ENCODE measurements at places on chromosomes 6 and 20. TPM values are rescaled to one million over a fixed set of nuclear protein-coding genes. Genes with fewer than 3 reads are reported as not detected.

The CRISP3 gene
- not detected for total RNA-seq

The MYO6 gene
- total RNA-seq, result 33.1 TPM

The NKAIN2 gene
- total RNA-seq, result not detected

The PPP1R3G gene
- 1.2 TPM for total RNA-seq

The TRAM2 gene
- total RNA-seq, result 157 TPM

The LY6G6D gene
- not detected for total RNA-seq

The OXT gene
- total RNA-seq, result not detected

The SPTLC3 gene
- total RNA-seq, result 14.7 TPM

The SLC22A23 gene
- total RNA-seq, result 9.1 TPM

The DAAM2 gene
- total RNA-seq, result 13.6 TPM

The ARMH2 gene
- not detected for total RNA-seq

The PAK5 gene
- not detected for total RNA-seq

The KCNB1 gene
- total RNA-seq, result under 0.01 TPM

The CST7 gene
- not detected for total RNA-seq

The RNF144B gene
- total RNA-seq, result 2.1 TPM

The TRIM31 gene
- not detected for total RNA-seq

The PTK6 gene
- 0.12 TPM for total RNA-seq

The COL12A1 gene
- 328 TPM for total RNA-seq

The TGM3 gene
- total RNA-seq, result not detected

The EDN1 gene
- 5.2 TPM for total RNA-seq
